ENCODE measurements at places on chromosomes 2 and 18.

DNA sequence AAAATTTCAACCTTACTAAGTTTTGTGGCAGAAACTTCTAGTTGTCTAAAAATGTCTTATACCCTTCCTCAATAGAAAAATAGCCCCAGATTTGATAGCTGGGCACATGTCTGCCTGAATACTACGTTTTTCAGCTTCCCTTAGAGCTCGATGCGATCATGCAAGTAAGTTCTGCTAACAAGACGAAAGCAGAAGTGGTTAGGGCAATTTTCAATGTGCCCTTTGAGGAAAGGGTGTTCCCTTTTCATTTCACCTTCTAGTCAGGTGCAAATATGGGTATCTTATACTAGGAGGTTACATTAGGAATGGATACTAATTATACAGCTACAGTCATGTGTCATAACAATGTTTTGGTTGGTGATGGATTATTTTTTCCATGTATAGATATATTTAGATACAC lies 1572.1 kb upstream of the LRRTM1 start:
- DNase-seq: no peak

DNA sequence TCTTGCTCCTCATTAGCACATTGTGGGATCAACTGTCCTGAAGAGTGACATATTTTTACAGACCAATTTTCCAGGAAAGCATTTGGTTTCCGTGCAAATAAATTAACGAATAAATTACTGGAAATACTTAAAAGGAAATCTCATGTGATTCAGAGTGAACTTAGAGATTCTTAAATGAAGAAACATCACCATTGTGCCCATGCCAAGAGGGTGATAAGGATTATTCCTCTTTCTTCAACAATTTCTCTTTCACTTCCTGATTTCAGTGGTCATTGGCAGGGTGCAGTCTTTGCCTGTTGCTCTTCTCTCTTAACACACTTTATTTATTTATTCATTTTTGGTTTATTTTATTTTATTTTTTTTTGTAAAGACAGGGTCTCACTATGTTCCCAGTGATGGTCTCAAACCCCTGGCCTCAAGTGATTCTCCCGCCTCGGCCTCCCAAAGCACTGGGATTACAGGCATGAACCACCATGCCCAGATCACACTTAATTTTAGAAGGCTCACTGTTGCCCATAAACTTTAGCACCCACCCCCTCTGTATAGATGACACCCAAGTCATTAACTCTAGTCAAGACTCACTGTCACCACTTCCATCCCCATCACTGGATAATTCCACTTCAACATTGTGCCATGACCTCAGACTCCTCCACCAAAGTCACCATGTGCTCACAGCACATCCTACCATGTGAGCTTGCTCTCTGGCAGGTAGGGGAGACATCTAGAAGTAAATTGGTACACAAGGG lies 92.6 kb upstream of the CERS6 start:
- DNase-seq: no peak

DNA sequence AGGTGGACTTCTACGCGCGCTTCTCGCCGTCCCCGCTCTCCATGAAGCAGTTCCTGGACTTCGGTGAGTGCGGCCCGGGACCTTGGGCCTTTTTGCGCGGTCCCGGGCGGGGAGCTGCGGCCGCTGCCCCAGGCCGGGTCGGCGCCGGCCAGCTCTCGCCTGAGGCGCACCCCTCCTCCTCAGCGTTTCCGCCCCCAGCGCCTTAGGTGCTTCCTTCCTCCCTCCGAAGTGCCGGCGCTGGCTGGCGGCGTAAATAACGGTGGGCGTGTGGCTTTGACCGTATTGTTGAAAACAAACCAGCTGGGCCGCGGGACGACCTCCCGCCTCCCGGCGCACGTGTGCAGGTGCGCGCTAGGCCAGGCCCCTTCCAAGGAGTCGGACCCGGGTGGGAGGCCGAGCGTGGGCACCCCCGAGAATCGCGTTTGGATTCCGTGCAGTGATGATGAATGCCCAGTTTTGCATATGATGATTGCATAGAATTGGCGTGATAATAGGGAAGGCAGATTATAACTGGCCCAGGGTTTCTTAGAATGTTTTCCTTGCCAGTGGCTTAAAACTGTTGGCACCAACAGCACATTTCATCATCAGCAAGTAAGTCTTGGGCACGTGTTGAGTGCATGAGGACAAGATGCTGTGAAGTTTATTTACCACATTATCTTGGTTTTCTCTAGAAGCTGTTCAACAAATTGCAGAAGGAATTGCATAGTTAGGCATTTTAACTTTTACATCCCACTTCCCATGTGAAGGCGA lies 569 bp downstream of the PDK1 start:
- DNase-seq: no peak

DNA sequence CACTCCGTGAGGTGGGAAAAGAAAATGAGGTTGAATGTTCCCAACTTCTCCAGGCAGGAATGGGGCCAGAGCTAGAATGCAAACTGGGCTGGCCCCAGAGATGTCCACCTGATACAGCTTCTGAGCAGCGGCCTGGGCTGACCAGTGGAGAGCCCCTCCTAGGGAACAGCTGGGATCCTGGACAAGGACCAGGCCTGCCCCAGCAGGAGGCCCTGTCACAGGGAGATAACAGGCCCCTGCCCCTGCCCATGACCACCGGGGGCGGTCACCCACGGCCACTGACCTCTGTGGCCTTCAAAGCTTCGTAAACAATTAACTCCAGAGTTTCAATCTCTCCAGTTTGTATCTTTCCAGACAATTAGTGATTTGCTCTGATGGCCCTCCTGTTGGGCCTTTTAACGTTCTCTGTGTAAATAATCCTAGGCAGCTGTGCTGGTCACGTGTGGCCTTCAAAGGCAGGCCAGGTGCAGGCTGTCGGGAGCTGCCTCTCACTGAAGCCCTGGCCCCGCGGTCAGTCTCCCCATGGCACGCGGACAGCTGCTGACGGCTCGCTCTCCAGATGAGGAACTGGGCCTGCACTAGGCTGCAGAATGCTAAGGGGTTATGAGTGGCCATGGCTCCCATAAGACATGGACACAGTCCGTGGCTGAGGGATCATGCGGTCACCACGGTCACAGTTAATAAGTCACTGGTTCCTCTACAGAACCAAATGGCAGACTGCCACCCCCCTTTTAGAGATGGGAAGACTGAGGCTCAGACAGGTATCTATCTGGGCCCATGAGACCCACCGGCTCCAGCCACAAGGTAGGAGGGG lies 9.2 kb downstream of the HS6ST1 start:
- no peak for DNase-seq

DNA sequence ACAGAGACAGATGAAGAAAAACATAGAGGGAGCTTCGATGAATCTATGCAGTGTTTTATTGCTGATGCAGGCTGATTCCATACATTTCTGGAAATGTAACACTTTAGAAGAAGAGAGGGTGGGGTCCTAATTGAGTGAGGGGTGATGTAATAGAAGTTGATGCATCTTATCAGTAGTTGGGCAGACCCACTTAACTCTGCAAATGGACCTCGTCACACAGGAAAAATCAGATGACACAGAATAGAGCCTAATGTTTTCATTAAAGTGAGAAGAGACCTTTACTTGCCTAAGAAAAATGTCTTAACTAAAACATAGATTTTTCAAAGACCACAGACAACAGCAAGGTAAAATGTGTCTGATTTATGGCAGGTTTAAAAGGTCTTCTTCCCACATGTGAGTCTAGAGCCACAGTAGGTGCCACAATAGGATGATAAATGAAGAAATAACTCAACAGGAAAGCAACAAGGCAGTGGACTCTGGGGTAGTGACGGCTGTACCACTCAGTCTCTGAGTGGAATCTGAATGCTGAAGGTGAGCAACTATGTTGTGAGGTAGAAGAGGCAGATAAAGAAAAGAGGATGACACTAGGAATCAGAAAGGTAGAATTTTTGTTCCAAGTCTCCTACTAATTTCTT lies 414.7 kb upstream of the PIK3C3 start:
- no peak for DNase-seq

- no peak for DNase-seq
Observed at GRCh38 chr2:30765191-30765590, 42.1 kb downstream of the CAPN13 start.
